Neural crest cell (in vitro differentiated cells): ENCODE measurements at places on chromosomes 1 and 21. TPM values are rescaled to one million over a fixed set of nuclear protein-coding genes. Genes with fewer than 3 reads are reported as not detected.

DNA sequence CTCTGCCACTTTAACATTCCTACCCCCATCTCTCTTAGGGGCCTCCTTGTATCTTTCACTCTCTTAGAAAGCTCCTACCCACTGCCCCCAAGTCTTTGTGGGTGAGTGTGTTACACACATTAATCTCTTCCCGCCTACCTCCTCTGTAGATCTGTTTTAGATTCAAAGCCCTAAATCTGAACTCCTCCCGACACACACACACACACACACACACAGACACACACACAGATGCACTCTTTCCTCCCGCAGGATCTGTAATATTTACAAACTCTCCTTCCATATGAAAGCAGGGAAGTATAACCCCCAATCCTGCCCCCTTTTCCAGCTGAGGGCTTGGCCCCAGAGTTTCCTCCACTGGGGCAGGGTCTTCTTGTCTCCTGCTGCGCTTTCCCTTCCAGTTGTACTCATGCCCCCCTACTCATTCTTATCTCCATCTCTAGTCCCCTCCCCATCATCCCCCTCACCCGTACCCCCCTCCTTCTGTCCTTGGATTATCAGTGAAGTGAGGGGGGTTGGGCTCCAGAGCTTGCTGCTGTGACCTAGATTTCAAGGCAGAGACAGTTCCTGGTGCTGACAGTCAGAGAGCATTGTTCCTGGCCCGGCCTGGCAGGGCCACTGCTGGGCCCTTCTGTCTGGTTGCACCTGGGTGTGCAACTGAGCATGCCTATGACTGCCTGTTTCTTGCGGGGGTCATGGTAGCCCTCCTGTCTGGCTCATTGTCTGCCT lies 4.3 kb downstream of the PEA15 start:
- no peak for DNase-seq

GRCh38 chr1:174871886-174872285 lies 127.9 kb upstream of the CACYBP start:
- DNase-seq, result no peak

DNA sequence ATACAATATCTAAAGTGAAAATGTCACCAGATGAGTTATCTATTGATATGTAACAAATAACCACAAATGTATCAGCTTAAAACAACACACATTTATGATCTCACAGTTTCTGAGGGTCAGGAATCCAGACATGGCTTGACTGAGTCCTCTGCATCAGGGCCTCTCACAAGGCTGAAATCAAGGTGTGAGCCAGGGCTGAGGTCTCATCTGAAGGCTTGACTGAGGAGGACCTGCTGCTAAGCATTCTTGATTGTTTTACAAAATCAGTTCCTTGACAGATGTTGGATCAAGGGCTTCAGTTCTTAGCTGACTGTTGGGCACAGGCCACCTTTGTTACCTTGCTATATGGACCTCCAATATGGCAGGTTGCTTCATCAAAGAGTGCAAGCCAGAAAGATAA lies 483.7 kb downstream of the CAMTA1 start:
- no peak for DNase-seq

DNA sequence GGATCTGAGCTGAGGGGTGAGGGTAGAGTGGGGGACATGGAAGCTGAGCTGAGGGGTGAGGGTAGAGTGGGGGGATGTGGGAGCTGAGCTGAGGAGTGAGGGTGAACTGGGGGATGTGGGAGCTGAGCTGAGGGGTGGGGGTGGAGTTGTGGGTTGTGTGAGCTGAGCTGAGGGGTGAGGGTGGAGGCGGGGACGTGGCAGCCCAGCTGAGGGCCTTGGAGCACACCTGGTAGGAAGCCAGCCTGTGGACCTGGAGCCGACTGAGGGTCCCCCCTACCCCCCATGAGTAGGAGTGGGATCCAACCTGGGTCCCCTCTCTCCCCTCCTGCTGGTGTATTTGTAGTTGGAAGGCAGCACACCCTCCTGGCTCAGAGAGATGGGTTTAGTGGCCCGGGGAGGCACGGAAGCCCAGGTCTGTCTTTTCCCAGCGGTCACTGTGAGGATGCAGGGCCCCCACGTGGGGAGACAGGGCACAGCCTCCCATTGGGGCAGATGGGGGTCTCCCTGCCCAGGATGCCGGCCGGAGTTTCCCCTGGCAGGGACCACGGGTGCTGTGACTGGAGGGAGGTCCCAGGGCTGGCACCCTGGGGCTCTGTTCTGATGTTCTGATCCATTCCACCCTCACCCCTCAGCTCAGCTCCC lies 13.2 kb upstream of the NPHP4 start:
- DNase-seq, result no peak

DNA sequence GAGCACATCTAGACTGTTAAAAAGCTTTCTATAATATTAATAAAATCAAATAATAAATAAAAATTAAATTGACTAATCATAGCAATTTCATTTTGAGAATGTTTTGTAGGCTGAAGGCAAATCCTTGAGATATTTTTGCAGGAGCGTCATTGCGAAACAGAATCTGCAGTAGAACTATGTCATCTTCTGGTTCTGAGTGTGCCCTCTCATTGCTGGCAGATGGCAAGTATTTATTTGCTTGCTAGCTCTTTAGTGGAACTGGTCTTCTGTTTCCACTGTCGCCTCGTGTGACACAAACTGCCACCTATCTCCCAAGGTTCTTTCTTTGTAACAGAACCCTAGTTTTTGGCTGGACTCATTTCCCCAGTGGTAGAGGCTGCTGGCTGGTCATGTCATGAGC lies 19.0 kb upstream of the IRF2BP2 start:
- no peak for DNase-seq

C1orf141 gene
- total RNA-seq, result not detected in 2 replicates

GRCh38 chr1:231919239-231919885 lies 292.8 kb downstream of the DISC1 start:
- DNase-seq, result no peak

DNA sequence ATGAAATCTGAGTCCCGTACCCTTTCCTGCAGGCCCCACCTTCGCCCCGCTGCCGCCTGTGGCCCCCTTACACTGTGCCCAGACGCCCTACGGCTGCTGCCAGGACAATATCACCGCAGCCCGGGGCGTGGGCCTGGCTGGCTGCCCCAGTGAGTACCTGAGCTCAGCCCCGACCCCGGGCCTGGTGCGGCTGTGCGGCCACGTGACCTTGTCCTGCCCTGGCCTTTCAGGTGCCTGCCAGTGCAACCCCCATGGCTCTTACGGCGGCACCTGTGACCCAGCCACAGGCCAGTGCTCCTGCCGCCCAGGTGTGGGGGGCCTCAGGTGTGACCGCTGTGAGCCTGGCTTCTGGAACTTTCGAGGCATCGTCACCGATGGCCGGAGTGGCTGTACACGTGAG lies 25.2 kb downstream of the AGRN start:
- no peak for DNase-seq

TCHH gene
- total RNA-seq, result not detected in 2 replicates

- DNase-seq, result no peak
Observed at GRCh38 chr1:87739704-87740103, 411.0 kb downstream of the LMO4 start.

GJB3 gene
- not detected in 2 replicates for total RNA-seq

NFASC gene
- 11.1 and 12.9 TPM in 2 replicates for total RNA-seq

DNA sequence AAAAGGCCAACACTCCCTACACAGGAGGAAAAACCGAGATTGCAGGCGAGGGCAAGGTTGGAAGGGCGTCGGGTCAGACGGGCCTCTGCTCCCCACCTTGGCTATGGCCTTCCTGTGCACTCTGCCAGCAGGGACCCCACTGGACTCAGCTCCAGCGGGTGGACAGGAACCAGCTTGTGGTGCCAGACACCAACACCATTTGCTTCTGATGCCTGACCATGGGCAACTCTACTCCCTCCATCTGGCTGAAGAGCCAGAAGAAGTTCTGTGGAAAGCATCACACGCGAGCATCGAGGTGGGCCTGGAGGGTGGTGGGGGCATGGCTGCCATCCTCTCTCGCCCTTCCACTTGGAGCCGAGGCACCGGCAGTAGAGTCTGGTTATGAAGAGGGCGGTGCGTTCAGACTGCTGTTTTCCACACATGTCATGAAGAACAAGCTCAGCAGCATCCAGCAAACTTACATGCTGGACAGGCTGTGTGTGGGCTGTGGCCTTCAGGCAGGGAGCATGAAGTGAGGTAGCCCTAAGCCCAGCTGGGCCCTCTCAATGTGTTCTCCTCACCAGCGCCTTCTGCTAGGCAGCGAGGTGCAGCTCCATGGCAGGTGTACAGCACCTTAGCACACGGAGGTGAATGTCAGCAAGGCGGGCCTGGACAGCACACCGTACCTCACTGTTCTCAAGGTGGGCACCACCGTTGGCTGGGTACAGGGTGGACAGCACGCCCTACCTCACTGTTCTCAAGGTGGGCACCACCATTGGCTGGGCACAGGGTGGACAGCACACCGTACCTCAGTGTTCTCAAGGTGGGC lies 15.6 kb upstream of the ZNF669 start:
- DNase-seq, result no peak

MAP3K21 gene
- total RNA-seq, result 0.51 and 0.86 TPM in 2 replicates

ZYG11A gene
- 0.14 and 0.19 TPM in 2 replicates for total RNA-seq

DNA sequence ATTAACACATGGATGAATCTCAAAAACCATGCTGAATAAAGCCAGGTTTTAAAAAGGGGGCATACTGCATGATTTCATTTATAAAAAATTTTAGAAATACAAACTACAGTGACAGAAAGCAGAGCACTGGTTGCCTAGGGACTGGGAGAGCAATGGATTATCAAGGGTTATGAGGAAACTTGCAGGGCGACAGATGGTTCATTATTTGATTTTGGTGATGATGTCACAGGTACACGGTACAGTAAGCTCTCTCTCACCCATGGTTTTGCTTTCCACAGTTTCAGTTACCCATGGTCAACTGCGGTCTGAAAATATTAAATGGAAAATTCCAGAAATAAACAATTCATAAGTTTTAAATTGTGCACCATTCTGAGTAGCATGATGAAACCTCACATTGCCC lies 14.1 kb downstream of the VAMP4 start:
- DNase-seq, result no peak

- no peak for DNase-seq
Observed at GRCh38 chr1:240722788-240723187, 110.8 kb upstream of the GREM2 start.

GRCh38 chr1:154716011-154716410 lies 108.0 kb upstream of the ADAR start:
- DNase-seq, result no peak

- no peak for DNase-seq
Observed at GRCh38 chr1:206831650-206832049, 33.8 kb upstream of the IL20 start.

- DNase-seq, result no peak
Observed at GRCh38 chr1:106861110-106861509, 195.4 kb upstream of the PRMT6 start.

OR2L8 gene
- total RNA-seq, result not detected in 2 replicates

DNA sequence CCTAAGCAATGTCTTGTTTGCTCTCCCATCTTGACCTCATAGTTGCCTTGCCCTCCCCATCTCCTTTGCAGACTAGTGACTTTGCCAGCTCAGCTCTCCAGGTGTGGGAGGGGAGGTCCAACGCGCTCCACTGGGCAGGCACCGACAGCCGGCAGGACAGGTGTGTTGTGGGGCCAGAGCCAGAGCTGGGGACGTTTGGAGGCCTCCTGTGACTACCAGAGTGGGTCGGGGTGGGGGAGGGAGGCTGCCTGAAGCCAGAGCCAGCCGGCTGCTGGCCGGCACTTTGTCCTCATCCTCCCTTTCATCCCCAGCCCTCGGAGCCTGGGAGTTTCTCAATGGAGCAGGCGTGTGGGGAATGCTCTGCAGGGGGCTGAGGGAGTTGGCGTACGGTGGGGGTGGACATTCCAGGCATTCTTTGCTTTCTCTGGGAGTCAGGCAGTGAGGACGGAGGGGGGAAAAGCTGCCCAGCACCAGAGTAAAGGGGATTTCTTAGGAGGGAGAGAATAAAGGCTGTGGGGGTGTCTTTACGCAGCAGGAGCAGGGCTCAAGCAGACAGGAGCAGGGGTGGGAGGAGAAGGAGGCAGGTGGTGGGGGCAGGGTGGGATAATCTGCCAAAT lies 20.2 kb downstream of the NUAK2 start:
- peak; percentile 61 for DNase-seq

LCE6A gene
- not detected in 2 replicates for total RNA-seq

DNA sequence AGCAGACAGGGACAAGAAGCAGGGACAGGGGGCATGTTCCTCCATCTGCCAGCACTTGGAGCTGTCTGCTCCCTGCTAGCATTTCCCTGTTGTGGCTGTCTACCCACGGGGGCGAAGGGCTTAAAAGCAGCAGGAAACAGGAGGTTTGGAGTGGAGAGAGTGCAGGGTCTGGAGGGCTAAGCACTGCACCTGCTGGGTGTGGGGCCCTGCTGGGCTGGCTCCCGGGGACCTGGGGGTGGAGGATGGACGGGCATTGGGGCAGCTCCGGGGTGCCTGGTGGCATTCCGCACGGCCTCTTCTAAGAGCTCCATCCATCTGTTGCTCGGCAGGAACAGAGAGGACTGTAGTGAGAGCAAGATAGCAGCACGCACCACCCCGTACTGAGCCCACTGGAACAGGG lies 21.2 kb downstream of the LRRC71 start:
- DNase-seq, result no peak

SLAMF9 gene
- not detected in 2 replicates for total RNA-seq
